Stimulated activated CD4-positive, alpha-beta T cell treated with anti-CD3 and anti-CD28 coated beads, TNF-alpha, amount 100 ng/mL, for 1 hour (primary cell): ENCODE measurements at places on chromosomes 3 and 15.

- no peak for DNase-seq
These were observed 22.3 kb downstream of the MLH1 start for GRCh38 chr3:37015642-37016041.

GRCh38 chr3:112333002-112333380 is at the start of gene CD200:
CD200 (plus strand) TSS chr3:112333156; CDS start chr3:112333213, 57 bp downstream.
- DNase-seq, result peak; percentile 41

DNA sequence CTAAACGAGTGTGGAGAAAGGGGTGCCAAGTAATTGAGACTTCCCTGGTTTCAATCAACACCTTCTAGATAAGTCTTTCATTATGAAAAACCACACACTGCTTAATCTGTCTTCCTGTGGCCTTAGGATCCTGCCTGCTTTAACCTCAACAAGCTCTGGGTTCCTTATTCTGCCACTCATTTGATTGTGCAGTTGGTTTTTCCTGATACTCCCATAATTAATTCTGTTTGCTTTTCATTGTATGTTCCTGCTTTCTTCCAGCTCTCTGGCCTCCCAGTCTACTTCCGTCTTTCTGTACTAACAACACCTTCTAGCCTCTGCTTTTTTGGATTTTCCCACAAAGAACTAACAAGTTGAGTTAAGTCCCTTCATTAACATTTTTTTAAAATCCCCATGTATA is 20.2 kb upstream of the GCNT3 start:
- DNase-seq, result no peak

GRCh38 chr15:74397239-74398068 is 30.0 kb upstream of the CYP11A1 start:
- DNase-seq, result no peak

GRCh38 chr3:150391161-150391560 is 16.9 kb upstream of the TSC22D2 start:
- DNase-seq, result no peak

DNA sequence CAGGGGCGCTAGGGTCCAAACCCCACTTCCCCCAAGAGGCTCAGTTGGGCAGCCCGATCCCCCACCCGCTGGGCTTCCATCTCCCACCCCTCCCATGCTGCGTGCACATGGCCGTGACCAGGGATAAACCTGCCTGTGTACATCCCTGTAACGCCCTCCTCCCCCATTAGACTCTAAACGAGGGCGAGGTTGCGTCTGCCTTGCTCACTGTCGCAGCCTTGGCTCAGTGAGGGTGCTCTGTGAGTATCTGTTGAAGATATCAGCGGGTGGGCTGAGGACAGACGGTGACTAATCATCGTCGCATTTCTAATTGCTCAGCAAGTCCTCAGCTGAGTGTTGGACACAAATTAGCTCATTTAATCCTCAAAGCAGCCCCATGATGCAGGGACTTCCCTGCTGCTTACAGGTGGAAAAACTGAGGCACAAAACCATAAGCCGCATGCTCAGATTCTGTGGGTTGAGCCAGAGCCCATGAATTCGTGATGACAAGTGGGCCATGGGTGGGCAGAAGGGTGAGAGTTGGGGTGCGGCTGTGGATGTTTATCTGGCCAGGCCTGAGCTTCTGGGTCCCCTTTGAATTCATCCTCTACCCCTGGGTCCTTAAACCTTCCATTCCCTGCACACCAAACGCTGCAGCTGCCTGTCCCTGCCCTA is 26.0 kb downstream of the FBLN2 start:
- no peak for DNase-seq

- no peak for DNase-seq
These were observed 21.9 kb upstream of the OTOL1 start for GRCh38 chr3:161474741-161475140.

DNA sequence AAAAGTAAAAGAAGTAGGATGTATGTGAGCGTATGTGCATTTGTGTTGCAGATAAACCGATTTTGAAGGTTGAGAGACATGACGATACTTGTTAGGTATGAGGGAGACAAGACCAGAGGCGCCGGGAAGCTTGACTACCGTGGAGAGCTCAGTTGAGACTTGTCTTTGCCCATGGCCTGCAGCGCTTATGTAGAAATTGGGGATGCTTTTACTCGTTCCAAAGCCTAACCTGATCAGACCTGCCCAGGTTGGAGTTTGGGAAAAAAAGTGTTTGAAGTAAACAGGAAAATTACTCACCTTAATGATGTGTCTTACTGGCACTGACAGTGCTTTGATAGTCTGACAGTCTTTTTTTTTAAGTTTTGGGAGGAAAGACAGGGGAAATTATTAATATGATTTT is 202.8 kb downstream of the TP63 start:
- DNase-seq, result no peak

DNA sequence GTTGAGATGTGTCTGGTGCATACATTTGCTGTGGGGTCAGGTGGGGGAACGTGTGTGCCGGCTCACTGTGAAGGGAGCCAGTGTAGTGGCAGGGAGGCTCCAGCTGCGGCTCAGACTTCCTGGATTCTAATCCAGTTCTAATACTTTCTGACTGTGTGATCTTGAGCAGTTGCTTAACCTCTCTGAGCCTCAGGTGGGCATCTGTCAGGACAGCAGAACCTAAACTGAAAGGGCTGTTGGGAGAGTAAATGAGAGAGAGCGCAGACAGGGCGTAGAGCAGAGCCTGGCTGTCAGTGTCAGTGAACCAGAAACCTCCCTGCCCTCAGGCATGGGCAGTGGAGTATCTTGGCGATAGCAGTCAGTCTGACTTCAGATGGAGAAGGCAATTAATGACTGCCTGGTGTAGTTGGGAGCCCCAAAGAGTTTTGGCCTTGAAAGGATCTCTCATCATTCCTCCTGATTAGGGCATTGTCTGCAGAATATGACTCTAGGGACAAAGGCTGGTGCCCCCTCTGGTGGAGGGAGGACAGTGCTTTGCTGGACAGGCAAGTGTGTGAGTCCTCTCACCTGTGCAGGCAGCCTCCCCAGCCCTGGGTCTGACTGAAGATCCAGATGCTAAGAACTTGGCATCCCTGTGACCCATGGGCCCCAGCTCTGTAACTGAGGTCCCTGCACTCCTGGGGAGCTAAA is 9.6 kb downstream of the KBTBD13 start:
- DNase-seq, result no peak

GRCh38 chr3:20657560-20657959 is 471.6 kb upstream of the SGO1 start:
- no peak for DNase-seq

GRCh38 chr15:62591842-62592838 is 427.1 kb upstream of the C2CD4B start:
- no peak for DNase-seq

- DNase-seq, result no peak
These were observed 11.8 kb downstream of the SSR3 start for GRCh38 chr3:156543043-156543555.

- no peak for DNase-seq
These were observed 6.7 kb downstream of the KNSTRN start for GRCh38 chr15:40388941-40389823.

DNA sequence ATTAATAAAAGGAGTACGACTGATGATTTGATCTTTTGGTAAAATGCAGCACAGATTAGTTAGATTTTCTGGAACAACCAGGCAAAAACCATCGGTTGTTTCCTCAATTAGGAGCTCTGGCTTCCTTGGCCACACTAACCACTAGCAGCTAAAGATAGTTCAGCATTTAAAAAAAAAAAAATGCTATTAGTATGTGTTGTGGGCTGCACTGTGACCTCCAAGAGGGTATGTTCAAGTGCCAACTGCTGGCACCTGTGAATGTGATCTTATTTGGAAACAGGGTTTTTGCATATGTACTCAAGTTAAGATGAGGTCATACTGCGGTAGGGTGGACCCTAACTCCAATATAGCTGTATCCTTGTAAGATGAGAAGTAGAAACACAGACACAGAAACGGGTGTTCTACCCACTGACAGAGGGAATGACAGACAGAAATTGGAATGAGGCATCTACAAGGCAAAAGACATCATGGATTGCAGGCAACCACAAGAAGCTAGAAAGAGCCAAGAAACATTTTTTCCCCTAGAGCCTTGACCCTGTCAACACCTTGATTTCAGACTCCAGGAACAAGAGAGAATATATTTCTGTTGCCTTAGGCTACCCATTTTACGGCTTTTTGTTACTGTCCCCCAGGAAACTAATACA is 534.6 kb upstream of the ROBO2 start:
- DNase-seq, result no peak

GRCh38 chr15:28967990-28968389 is 82.2 kb downstream of the APBA2 start:
- DNase-seq, result no peak

- no peak for DNase-seq
These were observed 125.1 kb downstream of the GABRG3 start for GRCh38 chr15:27095886-27096624.

GRCh38 chr3:129211772-129212171 is 28.1 kb upstream of the CNBP start:
- no peak for DNase-seq

DNA sequence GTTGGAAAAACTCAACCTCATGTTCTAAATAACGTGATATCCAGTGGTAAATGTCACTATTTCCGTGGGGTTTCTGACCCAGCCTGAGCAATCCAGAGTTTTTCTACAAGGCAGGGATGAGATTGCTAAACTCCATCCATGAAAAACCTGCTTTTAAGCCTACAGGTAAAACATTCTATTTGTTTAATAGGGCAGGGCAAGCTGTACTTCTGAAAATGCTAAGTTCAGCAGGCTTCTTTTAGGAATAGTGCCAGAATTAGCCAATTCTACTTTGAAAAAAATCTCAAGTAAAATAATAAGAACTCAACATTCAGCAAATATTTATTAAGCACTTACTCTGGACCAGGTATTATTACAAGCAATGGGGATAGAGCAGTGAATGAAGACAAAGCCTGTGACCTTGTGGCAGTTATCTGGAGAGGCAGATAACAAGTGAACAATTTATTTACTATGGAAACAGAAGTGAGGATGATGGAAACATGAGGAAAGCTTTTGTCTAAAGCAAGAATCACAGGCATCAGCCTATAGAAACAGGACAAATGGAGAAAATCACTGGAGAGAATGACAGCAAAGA is 13.3 kb downstream of the RPSA start:
- no peak for DNase-seq

DNA sequence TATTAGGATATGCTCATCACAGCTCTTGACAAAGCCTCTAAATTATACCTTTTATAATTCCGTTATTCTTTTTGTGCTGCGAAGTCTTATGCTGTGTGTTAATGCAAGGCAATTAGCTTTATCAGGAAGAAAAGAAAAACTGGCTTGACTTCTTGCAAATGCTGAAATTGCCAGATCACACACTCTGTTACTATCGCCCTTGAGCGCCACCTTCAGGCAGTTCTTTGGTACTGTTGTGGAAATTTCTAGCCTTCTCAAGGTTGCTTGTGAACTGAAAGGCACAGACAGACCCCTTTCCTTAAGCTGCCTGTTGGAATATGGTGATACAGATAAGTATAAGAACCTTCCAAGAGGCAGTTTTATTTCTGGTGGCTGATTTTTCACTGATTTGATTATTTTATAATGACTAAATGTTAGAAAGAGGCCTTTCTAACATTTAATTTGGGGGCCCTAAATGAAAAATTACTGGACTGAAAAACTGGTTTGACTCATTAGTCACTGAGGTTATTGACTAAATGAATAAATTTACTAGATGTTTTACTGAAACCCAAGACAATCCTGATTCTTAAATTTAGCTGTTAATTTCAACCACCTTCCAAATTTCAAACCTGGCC is 126.2 kb upstream of the RASGRP1 start:
- DNase-seq, result peak; percentile 62

GRCh38 chr15:87752250-87752951 is 504.1 kb downstream of the NTRK3 start:
- DNase-seq, result no peak

GRCh38 chr3:178350763-178351162 is 185.5 kb upstream of the KCNMB2 start:
- DNase-seq, result no peak

DNA sequence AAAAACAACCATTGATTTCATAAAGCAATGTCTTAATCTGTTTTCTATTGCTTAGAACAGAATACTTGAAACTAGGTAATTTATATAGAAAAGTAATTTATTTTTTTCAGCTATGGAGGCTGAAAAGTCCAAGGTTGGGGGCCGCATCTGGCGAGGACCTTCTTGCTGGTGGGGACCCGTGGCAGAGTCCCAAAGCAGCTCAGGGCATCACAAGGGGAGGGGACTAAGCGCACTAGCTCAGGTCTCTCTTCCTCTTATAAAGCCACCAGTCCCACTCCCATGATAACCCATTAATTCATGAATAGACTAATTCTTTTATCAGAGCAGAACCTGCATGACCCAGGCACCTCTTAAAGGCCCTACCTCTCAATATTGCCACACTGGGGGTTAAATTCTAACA is 87.2 kb upstream of the KLF13 start:
- no peak for DNase-seq

DNA sequence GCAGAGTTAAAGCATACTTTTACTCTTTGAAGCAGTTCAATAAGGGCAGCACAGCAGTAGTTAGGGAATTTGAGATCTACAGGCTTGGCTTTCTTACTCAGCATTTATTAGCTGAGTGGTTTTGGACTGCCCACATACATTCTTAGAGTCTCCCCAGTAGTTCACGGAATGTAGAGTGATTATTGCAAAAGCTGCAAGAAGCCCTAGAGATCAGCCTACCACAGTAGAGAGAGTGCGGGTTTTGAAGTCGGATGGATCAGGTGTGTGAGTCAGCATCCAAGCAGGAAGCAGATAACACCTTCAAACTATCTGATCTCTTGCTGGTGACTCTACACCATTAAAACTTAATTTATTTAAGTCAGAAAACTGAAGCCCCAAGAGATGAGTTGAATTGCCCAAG is 171.9 kb downstream of the SYNPR start:
- no peak for DNase-seq

DNA sequence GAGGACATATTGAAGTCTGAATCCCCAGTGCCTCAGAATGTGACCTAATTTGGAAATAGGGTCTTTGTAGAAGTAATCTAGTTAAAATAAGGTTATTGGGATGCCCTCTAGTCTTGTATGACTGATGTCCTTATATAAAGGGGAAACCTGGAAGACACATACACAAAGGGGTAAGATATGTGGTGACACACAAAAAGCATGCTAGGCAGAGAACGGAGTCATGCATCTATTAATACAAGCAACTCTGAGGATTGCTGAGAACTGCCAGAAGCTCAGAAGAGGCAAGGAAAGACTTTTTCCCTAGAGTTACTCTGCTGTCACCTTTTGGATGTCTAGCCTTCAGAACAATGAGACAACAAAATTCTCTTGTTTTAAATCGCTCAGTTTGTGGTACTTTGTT is 58.1 kb upstream of the TMEM108 start:
- DNase-seq, result no peak

DNA sequence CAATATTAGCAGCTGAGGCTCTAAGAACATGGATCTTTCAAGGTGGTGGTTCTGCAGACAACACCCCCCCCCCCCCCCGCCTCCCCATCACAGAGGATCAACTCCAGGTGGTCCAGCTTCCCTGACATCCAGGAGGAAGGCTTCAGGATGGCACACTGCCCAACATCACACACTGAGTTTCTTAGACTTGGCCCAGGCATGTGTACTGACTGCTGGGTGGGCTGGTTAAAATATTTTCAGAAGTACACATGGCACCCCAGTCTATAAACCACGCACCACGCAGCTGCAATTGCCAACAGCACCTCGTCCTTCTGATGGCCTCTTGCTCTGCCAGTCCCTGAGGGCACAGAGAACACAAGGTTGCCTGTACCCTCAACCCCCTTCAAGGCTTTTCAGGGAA is 22.1 kb downstream of the SRPRB start:
- no peak for DNase-seq

GRCh38 chr15:59168536-59168935 is 38.1 kb upstream of the LDHAL6B start:
- no peak for DNase-seq
